ENCODE measurements at places on chromosomes 6 and 20.

DNA sequence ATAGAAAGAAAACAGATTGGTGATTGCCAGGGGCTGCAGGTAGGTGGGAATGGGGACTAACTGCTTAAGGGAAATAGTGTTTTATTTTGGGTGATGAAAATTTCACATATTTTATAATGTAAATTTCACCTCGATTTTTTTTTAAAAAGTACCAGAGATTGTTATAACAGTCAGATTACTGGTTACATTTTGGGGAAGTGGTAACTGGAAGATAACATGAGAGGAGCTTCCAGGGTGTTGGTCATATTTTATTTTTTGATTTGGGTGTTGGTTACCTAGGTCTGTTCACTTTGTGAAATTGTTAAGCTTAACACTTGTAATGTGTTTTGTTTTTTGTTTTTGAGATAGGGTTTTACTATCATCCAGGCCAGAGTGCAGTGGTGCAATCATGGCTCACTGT is 17.2 kb upstream of the CRIP3 start:
- DNase-seq: no peak

- peak; percentile 24 for DNase-seq
Observed at GRCh38 chr20:25623225-25623735, 534 bp downstream of the NANP start.

- DNase-seq: no peak
Observed at GRCh38 chr6:107822176-107823046, 1.7 kb downstream of the SCML4 start.

- no peak for DNase-seq
Observed at GRCh38 chr20:62595491-62595890, 46.8 kb upstream of the SLCO4A1 start.

- no peak for DNase-seq
Observed at GRCh38 chr20:37398750-37399621, 53.0 kb downstream of the SRC start.

DNA sequence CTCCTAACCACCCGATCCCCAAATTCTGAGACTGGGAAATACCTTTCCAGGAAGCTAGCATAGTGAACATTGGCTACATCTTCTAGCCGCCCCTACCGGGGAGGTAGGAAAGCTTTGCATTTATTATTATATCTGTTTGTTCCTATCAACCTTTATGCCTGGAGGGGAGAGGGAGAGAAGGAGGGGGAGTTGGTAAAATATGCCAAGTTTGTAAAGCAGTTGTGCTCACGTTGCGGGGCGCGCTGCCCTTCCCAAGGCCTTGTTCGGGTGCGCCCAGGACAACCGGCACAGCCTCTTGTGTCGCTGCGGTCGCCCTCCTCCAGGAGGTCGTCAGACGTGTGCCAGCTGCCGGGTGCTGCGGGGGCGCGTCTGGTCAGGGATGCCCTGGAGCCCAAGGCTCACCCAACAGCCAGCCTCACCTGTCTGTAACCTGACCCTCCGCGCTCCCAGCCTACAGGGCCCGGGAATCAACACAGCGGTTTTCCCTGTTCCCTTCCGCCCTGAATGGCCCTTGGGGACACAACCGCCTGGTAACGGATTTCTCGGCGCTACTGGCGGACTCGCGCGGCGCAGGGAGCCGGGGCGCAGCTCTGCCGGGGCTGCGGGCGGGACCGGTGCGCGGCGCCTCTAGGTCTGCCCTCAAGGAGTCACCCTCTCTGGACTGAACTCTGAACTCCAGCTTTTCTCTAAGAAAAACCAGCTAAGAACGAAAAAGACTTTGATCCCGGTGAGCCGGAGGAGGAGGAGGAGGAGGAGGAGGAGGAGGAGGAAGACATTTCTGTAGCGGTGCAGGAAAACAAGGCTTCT is 1.1 kb upstream of the OVOL2 start:
- DNase-seq: peak; percentile 77

- DNase-seq: no peak
Observed at GRCh38 chr6:53792973-53793317, 1.9 kb upstream of the LRRC1 start.

GRCh38 chr6:165732696-165733488 is 69.9 kb upstream of the PDE10A start:
- no peak for DNase-seq

- no peak for DNase-seq
Observed at GRCh38 chr6:50952092-50952907, 133.6 kb downstream of the TFAP2B start.

Measured in WTC11 (cell line).